ENCODE measurements at places on chromosomes 5 and 9. TPM values are rescaled to one million over a fixed set of nuclear protein-coding genes. Genes with fewer than 3 reads are reported as not detected.
A peak's percentile ranks its signal among the peaks of the same experiment; 100 is the strongest.

The SLC6A19 gene
- total RNA-seq, result not detected

The FSTL4 gene
- total RNA-seq, result not detected

The VCAN gene
- 543 TPM for total RNA-seq

The TRPM3 gene
- 1.2 TPM for total RNA-seq

The TXNDC8 gene
- not detected for total RNA-seq

The POU5F2 gene
- total RNA-seq, result 1.8 TPM

The ANXA1 gene
- 803 TPM for total RNA-seq

The GABRA1 gene
- not detected for total RNA-seq

GRCh38 chr9:126463426-126463825, 136.8 kb downstream of the MVB12B start:
- DNase-seq, result no peak

GRCh38 chr5:153658606-153659005, 168.1 kb downstream of the GRIA1 start:
- no peak for DNase-seq

DNA sequence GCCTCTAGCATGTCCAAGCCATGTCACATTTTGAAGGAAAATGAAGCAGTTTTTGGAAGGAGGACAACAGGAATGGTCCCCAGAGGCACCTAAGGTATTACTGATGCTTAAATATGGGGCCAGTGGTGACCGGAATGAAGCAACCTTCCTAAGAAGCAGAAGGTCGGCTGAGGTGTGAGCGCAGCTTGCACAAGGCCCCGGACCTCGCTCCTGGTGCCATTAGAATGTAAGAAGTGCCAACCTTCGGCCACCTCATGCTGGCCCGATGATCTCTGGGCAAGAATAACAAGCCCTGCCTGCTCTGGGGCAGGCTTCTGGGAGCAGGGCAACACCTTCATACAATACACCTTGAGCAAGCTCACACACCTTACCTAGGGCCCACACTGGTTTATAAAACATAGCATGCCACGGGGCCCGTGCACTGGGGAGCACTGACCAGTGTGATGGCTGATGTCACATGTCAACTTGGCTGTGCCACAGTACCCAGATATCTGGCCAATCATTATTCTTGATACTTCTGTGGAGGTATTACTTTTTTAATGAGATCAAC, 21.9 kb downstream of the SEMA4D start:
- DNase-seq, result no peak

GRCh38 chr5:78889369-78890140, 95.6 kb downstream of the ARSB start:
- peak; percentile 77 for DNase-seq

DNA sequence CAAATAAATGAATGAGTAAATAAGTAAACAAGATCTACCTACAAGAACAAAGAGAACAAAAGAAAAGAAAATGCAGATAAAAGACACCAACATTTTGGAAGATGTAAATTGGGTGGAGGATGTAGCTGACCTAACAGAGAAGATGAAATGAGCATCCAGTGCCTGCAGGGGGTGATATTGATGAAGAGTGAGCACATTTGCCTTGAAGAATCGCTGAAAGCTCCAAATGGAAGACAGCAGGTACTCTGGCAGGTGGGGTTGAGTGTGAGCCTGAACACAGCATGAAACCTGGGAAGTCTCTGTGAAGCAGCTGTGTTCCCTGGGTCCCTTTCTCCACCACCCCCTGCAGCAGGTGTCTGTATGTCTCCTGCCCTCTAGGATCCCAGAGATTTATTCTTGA, 125.6 kb downstream of the NXNL2 start:
- DNase-seq, result peak; percentile 88

DNA sequence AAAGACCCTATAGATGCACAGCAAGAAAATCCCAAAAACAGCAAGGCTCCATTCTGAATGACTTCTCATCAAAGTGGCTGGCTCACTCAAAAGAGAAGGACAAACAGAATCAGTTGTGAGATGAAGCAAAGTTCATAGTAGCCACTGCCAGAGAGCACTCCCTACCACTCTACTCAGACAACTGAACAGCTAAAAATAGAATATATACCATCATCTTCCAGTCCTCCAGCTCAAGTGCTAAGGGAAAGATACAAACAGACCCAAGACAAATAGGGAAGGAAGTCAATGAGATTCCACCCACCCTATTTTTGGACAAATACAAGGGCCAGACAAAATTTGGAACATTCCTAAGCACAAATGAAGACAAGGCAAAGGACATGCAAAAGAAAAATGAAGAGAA, 20.6 kb downstream of the GNAQ start:
- peak; percentile 25 for DNase-seq

GRCh38 chr5:123428521-123429220, 5.5 kb upstream of the CEP120 start:
- no peak for DNase-seq

GRCh38 chr9:112028242-112029221, 131.9 kb downstream of the UGCG start:
- DNase-seq, result no peak

GRCh38 chr9:80698725-80699410, 990.5 kb downstream of the TLE1 start:
- DNase-seq, result no peak

DNA sequence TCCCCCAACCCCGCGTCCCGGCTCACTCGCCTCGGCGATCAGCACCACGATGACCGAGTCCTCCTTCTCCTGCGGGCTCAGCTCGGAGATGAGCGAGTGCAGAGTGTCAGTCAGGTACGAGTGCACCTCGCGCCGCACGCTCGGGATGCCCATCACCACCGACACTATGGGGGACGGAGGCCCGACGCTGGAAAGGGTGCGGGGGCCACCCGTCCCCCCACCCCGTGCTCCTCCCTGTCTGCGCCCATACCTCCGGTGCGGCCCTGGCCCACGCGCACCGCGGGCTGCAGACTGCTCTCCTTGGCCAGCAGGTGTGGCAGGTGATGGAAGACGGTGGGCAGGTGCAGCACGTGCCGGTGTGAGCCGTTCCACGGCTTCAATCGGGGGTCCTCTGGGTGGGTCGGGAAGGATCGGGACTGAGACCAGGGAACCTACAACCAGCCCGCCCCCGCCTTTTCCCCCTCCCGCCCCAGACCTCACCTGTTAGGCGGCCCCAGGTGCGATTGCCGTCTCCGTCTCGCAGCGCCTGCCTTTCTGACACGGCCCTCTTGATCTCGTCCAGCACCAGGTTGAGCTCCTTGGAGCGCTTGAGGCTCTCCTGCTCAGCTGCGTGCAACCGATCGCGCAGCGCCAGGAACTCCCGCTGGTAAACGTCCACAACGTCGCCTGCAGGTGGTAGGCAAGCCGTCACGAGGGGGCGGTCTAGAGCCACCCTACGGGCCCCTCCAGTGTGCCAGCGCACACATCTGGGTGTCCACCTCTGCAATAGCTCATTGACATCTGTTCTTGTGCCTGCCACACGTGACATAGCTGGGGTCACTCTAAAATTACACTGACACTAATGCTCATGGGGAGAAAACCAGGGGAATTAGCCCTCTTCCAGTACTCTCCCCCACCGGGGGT, 5.1 kb downstream of the MGAT4B start:
- peak; percentile 97 for DNase-seq

Data from osteoblast (primary cell).